Astrocyte (in vitro differentiated cells and primary cell): ENCODE measurements at places on chromosomes 2 and 18.

GRCh38 chr2:19251554-19251953 is 106.9 kb downstream of the OSR1 start:
- DNase-seq, result peak; percentile 6

DNA sequence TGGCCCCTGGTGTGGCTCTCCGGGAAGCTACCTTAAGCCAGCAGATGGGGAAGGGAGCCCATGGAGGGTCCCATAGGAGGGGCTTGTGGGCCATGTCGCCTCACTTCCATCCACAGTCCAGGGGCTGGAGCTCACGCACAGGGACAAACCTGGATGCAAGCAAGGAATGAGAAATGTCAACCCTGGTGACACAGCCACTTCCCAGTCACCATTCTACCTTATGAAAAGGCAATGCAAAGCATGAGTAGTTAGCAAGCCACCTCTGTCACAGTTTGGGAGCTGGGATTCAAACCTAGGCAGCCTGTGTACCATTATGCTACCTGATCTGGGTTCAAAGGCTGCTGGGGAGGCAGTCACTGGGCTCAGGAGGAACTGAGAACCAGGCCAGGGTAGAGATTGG is 170.0 kb upstream of the KLHL29 start:
- no peak for DNase-seq

GRCh38 chr2:64311948-64312621 is 141.9 kb upstream of the LGALSL start:
- DNase-seq, result peak; percentile 89

DNA sequence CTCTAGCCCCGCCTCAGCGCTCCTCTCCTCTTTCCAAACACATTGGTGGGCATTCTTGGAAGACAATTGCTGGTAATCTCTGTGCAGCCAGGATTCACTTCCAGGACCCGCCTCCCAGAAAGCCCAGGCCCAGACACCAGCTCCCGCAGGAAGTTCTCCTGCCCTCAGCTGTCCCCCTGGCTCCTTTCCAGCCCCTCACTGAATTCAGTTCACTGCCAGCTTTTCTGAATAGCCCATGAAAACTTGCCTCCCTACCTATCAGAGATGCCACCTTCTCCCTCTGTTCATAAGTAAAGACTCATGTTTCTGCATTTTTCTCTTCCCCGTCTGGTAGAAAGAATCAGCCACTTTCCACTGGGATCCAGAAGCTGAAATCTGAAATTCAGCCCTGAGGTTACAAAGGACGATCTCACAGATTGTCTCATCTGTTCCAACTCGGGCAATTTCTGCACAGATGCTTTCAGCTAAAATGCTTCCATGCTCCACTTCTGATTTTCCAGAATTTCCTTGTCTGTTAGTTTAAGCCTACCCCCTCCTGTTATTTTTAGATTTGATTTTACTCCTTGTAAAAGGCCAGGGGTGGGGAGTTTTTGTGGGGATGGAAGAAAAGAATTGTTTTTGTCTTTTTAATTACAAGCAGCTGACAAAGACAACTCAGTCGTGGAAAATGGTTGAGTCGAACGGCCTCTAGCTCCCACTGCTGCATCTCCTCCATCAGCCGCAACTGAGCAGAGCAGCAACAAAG is 98.1 kb downstream of the SP3 start:
- DNase-seq, result no peak

GRCh38 chr2:135651717-135652116 is 89.9 kb upstream of the UBXN4 start:
- DNase-seq, result no peak

DNA sequence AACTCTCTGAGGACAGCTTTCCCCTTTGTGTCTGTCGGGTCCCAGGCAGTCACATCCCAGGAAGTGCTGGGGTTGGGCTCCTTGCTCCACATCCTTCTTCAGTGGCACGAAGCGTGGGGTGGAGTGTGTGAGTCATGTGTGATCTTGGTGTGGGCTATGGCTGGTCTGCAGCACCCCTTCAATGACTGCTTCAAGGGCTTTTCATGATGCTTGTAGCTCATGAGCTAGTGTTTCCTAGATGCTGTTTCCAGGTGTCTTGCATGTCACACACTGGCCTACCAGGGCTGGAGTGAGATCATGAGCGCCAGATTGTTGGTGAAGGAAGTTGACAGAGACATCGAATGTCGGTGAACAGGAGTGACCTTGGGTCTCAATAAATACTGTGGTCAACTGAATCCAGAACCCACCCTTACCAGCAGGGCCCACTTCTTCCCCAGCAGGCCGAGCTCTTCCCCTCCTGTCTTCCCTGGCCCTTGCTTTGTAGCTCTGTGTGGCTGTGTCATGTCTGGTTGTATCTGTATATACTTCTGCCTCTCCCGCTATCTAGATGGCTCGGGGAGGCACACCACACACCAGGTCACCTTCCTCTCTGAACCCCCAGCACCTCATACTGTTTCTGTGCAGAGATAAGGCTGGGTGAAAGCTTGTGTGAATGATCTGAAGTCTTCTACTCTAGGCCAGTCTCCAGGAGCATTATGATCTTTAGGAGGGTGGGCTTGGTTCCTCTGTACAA is 3.8 kb downstream of the C2orf92 start:
- DNase-seq, result peak; percentile 18

DNA sequence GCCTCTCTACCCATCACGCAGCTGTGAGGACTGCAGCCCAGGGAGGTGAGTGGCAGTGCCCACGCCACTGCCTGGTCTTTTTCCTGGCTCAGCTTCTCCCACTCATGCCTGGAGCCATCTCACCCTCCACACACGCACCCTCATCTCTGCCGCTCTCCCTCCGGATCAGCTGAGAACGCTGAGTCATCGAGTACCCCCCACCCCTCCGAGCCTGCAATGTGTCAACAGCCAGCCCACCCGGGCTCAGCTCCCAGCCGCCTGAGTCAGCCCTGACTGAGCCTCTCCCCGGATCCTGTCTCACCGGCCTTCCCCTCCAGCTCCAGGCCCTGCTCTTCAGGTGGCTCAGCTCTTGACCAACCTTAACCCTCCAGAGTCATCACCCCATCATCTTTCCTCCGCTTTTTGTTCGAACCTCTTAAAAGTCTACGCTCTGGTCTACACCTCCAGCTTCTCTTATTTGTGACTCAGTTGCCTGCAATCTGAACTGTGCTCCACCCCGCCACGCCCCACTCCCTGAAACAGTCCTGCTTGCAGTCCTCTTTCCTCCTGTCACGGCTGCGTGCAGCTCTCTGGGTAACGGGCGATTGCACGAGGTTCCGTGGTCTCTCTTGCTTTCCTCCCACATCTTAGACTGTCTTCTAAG is 94.4 kb upstream of the ASAP2 start:
- DNase-seq, result peak; percentile 91

DNA sequence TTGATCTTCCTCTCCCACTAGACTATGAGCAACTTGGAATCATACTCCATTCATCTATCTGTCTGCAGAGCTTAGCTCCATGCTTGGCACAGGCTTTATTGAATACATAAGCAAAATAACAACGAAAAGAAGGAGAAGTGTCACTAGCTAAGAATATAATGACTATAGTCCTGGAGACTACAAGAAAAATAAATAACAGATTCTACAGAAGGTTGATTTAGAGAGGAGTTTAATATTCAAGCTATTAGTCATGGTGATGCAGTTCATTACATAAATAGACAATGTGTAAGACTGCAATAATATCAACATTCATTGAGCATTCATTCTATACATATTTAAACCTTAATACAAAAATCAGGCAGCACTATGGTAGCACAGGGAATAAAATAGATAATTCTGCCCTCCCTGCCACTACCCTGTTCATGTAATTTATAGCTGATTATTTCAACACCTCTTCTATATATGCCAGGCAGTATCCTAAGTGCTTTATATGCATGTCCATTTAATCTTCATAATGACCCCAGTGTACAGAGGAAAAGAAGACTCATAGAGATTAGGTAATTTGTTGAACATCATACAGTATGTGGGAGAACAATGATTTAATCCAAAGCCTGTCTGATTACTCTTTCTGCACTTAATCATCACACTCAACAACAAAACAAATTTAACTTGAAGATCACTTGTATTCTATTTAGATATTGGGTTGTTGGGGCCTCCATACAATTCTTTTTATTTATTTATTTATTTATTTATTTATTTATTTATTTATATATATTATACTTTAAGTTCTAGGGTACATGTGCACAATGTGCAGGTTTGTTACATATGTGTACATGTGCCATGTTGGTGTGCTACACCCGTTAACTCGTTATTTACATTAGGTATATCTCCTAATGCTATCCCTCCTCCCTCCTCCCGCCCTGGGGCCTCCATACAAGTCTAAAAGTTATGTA is 165.3 kb downstream of the RNF152 start:
- peak; percentile 60 for DNase-seq

- DNase-seq, result no peak
These were observed 32.5 kb downstream of the KCNS3 start for GRCh38 chr2:17910980-17911379.

DNA sequence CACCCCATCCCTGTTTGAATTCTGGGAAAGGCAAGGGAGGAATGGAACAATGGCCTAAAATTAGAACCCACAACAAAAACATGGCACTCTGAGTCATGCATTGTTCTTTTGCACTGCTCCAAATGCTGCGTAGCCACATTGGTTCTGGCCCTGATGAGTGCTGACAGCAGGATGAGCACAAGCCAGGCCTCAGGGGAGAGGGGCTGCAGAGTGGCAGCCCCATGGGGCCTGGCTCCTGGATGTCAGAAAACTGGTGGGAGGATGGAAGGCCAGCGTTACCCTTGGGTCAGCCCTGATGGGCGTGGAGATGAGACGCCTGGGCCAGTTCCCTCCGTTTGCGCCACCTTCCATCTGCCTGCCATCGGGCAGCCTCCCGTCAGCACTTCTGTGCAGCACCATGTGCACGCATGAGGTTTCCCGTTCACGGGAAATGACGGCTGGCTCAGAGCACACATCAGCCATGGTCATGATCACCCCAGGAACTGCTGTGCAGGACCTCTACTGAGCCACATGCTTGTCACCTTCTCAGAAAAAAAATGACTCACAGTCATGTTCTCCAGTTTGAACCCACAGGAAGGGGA is 65.6 kb downstream of the CYP26B1 start:
- DNase-seq, result peak; percentile 28

GRCh38 chr2:178418426-178418825 is 32.5 kb downstream of the PRKRA start:
- DNase-seq, result peak; percentile 8

GRCh38 chr2:205636549-205637319 is 45.6 kb upstream of the NRP2 start:
- DNase-seq, result no peak
